ENCODE measurements at places on chromosomes 5 and 9.

- no peak for DNase-seq
These were observed 13.1 kb downstream of the PALM2AKAP2 start for GRCh38 chr9:109792951-109793546.

GRCh38 chr5:145812877-145813276, 22.3 kb downstream of the PRELID2 start:
- DNase-seq = no peak

- DNase-seq = peak; percentile 59
These were observed 2.4 kb downstream of the LTC4S start for GRCh38 chr5:179795863-179796833.

GRCh38 chr9:122444041-122444733, 33.5 kb downstream of the OR1J1 start:
- DNase-seq = no peak

DNA sequence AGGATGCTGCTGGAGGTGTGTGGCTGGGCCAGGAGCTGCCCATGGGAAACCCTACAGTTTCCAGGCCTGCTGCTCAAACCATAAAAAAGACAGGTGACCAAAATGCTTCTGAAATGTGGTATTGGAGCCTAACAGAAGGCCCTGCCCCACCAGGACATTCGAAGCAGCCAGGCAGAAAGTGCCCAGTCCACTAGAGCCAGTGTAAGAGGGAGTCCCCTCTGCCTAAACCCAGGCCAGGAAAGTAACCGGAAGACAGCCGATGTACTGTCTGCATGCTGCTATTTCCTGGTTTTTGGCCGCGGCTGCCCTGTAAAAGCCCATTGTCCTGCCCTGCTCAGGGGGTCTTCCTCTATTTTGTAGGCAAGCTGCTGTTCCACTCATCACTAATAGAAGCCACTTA, 150.7 kb upstream of the IRX2 start:
- no peak for DNase-seq

DNA sequence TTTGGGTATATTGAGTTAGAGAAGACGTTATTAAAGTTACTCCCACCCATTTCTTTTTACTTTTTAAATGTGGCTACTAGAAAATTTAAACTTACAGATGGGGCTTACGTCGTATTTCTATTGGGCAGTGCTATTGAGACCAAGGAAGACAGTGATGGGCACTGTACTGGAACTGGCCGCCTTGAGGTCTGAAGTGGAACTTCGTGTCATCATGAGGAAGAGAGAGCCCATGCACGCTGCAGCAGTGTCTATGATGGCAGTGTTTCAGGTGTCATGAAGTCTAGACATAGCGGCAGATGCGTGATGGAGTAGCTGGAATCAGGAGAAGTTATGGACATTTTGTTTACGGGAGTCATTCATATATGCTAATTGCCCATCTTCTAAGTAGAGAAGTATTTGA, 143.7 kb downstream of the LRRC70 start:
- DNase-seq = no peak

DNA sequence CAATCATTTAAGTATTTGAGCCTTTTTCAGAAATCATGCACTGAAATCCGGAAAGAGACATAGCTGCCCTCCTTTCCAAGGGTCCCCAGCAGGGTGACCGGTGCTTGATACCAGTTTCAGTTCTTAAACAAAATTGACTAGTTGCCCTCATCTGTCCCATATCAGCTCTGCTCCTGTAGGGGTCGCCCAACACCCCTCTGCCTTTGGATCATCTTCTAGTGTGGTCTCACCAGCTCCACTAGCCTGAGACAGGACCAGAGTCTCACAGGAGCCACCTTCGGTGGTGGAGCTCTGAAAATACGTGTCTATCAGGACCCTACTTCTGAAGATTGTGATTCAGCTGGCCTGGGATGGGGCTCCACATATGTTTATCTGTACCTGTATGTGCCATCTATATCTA, 428.2 kb downstream of the ENC1 start:
- no peak for DNase-seq

- no peak for DNase-seq
These were observed 1.0 kb downstream of the FPGS start for GRCh38 chr9:127803507-127804352.
